ENCODE measurements at places on chromosomes 4 and X.

DNA sequence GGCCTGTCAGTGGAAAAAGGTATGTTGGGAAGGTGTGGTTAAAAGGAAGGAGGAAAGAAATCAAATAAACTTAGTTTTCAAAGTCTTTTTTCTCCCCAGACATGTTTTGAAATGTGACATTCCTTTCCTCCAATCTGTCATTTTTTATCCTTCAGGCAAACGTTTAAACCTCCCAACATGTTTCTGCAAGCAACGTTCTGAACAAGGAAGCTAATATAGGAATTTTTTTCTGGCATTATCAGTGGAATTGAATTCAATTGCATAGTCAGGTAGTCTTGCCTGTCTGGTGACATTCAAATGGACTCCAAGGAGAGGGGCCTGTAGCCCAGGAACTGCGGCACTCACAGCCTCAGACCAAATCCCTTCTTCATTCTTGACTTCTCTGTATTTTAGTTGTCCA, 30.0 kb upstream of the RASSF6 start:
- no peak for DNase-seq

DNA sequence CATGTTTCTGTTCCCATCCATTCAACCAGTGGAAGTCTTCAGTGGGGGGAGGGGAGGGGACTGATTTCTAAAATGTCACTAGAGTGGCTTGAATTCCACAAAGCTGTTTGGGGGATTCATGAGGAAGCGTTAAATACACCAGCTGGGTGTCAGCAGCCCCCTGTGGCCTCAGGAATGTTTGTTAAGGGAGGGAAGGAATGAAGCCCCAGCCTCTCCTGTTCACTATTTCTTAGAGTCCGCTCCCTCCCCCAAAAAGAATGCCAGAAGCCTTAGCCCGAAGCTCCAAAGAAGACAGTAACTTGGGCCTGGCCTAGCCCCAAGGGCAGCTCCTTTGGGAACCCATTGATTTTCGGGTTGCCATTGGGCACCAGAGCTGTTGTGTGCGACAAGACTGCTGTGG, 3.3 kb downstream of the SHROOM2 start:
- no peak for DNase-seq

- DNase-seq, result no peak
Measured at GRCh38 chrX:53729751-53730150, 43.2 kb upstream of the HUWE1 start.

DNA sequence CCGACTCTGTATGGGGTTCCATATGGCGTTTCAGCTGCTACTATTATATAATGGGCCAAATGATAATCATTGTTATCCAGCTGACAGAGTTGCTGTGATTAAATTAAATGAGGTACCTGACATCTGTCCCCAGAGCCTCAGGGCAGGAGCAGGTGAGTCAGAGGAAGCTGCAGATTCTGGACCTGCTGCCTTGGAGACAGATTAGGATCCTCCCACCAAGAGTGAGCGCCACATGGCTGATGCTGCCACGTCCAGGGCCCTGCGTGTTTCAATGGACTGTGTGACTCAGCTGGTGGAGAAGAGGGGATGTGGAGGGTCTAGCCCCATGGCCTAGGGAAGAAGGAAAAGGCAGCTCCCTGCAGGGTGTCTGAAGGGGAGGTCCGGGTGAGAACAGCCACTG, 28.3 kb upstream of the UXT start:
- no peak for DNase-seq

DNA sequence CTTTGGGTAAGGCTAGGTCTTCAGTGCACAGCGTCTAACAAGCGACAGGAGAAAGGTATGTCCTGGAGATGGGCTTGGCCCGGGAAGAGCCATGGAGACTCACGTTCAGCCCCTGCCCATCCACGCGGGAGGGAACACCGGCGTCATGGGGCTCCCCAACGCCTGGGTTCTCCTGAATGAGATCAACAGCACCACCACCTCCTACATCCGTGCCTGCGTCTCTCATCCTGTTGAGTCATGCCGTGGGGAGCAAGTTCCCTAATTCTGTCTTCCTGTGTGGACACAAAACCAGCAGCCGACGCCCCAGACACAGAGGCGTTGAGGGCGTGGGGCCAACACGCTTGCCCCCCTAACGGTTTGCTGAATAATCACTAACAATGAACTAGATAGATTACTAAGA, 20.1 kb upstream of the IL3RA start:
- DNase-seq, result no peak

DNA sequence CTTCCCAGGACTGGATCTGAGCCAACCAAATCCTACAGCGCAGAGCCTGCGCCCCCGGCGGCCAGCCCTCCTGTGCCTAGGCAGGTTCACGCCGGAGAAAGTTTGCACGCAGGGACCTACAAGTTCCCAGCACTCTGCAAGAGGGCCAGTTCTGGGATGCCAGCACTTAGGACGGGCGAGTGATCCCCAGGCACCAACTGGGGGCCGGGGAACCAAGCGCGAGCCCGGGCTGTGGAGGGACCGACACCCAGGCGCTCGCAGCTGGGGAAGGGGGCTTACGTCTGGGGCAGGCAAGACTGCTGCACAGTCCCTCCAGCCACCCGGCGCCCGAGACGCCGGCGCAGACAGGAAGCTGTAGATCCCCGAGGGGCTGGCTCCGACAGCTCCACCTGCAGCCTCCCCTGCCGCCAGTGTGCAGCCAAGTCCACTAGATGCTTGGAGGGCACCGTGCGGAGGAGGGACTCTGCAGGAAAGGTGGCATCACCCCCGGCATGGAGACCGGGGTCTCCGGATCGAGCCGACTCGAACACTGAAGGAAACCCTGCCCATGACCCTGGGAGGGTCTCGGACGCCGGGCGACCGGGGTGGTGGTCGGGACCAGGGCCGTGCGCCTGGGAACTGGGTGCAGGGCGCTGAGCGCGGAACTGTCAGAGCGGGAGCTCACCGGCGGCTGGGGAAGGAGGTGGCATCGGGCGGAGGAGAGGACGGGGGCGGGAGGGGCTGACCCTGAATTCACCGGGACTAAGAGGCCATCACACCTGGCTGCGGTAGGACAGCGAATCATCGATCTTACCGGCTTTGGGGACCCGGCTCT, 566 bp downstream of the CORIN start:
- no peak for DNase-seq

DNA sequence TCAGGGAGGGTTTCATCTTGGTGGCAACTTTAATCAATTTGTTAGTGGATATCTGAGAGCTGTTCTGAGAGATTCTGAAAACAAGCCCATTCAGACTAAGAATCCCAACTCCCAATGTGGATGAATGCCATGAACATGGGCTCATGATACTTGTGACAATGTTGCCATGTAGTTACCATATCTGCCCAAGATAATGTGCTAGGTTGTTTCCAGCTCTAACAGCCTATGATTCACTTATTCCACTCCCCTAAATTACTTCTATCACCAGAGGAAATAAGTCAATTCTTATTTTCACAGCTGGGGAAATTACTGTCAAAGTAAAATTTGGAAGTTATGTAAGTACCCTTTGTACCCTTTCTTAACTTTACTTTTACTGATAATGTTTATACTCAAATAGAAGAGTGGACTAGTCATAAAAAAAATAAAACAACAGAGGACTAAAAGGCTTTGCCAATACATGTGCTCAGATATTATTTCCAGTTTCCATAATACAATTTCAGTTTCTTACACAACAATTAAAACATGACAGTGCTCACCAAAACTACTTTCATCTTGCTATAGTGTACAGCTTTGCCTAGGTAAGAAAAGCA, 1101.7 kb upstream of the INTU start:
- DNase-seq, result no peak

DNA sequence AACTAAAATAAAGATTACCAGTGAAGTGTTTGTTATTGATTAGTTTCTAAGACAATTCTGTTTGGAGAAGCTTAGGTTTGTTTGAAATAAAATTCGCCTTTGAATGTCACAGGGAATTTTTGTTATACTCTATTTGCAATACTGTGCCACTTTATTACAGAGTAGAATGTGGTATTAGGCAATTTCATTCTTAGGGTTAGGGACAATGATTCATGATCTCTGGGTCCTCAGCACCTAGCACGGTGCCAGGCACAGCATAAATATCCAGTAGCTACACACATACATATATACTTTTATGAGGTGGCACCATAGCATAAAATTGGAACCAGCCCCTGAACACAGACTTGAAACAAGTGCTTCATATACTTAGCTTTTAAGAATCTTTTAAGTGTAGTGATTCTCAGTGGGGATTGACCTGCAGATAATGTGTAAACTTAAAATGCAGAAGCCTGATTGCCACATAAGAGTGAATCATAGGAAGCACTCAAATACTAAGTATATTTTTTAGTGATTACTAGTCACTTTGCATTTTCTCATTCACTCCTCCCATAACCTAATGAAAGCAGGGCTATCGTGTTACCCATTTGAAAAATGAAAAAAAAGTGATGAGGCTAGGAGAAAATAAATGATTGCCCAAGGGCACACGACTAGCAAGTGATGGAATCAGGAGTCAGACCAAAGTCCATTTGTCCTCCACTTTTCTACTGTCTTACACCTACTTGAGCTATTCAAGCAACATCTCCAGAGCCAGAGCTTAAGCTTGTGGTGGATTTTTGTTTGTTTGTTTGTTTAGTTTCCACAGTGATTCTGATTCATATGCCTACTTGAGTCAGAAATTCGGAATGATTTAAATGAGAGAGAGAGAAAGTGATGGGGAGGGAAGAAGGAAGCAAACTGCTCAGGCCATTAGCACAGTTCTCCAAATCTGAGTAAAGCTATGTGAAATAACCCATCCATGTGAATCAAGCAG, 366.0 kb upstream of the FGF13 start:
- no peak for DNase-seq

- no peak for DNase-seq
Measured at GRCh38 chrX:153763298-153763932, 634 bp upstream of the PLXNB3 start.

DNA sequence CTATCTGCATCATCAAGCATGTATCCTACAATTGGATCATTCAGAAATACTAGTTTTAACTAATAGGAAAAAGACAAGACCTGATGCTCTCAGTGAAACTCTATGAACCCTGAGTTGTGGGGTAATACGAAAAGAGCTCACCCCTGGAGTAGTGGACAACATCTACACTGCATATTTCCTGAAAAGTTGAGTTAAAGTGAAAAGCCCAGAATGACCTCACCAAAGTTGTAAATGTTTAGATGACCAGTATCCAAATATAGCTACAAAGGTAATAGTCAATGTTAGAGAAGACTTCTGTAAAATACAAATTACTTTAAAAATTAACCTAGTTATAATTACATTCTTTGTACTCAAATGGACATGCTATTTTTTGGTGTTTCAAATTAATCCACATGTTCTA, 52.8 kb upstream of the SRPX start:
- no peak for DNase-seq

GRCh38 chrX:132948648-132949260, 9.7 kb downstream of the HS6ST2 start:
- DNase-seq, result no peak

- no peak for DNase-seq
Measured at GRCh38 chr4:54139332-54139731, 39.4 kb downstream of the GSX2 start.

- no peak for DNase-seq
Measured at GRCh38 chr4:186946136-186946535, 222.5 kb upstream of the FAT1 start.

GRCh38 chr4:173371292-173372192, 788 bp downstream of the SAP30 start:
- peak; percentile 58 for DNase-seq

GRCh38 chr4:173696551-173696950, 166.5 kb upstream of the HAND2 start:
- DNase-seq, result no peak

GRCh38 chr4:57070461-57070860, 39.7 kb downstream of the IGFBP7 start:
- no peak for DNase-seq

GRCh38 chrX:15718283-15718970, 19.6 kb upstream of the CA5B start:
- no peak for DNase-seq

- no peak for DNase-seq
Measured at GRCh38 chrX:23333842-23334520, 668 bp upstream of the PTCHD1 start.

All from NCI-H446 (cell line).